ENCODE measurements at places on chromosomes 5 and 9. TPM values are rescaled to one million over a fixed set of nuclear protein-coding genes. Genes with fewer than 3 reads are reported as not detected.

The FYB1 gene
- polyA plus RNA-seq, result 4.2 TPM

The FAM13B gene
- 46.8 TPM for polyA plus RNA-seq

The LEAP2 gene
- 3.2 TPM for polyA plus RNA-seq

The GPR150 gene
- not detected for polyA plus RNA-seq

The DMRT3 gene
- not detected for polyA plus RNA-seq

The CDH12 gene
- 5.5 TPM for polyA plus RNA-seq

The SUSD3 gene
- polyA plus RNA-seq, result 12.1 TPM

The GDNF gene
- 0.17 TPM for polyA plus RNA-seq

The ST8SIA4 gene
- polyA plus RNA-seq, result 10.1 TPM

The CNTLN gene
- polyA plus RNA-seq, result 20.6 TPM

The ZBED3 gene
- 32.4 TPM for polyA plus RNA-seq

The SERF1B gene
- 70.5 TPM for polyA plus RNA-seq

The SPATA31A3 gene
- polyA plus RNA-seq, result not detected

The OTULINL gene
- 9.6 TPM for polyA plus RNA-seq

The KCNN2 gene
- 4.5 TPM for polyA plus RNA-seq

The NR2F1-AS1 gene
- 66.3 TPM for polyA plus RNA-seq

The GPX8 gene
- polyA plus RNA-seq, result 71.9 TPM

The MARCOL gene
- polyA plus RNA-seq, result 0.17 TPM

The SLC28A3 gene
- 0.23 TPM for polyA plus RNA-seq

The TAF1L gene
- polyA plus RNA-seq, result 0.08 TPM

The STXBP1 gene
- 40.7 TPM for polyA plus RNA-seq

The WNK2 gene
- polyA plus RNA-seq, result 7.4 TPM

The POLR3G gene
- polyA plus RNA-seq, result 3.5 TPM

The FUT7 gene
- polyA plus RNA-seq, result not detected

The CSF2 gene
- not detected for polyA plus RNA-seq

The LSM11 gene
- polyA plus RNA-seq, result 6.5 TPM

The CCL21 gene
- 198 TPM for polyA plus RNA-seq

The FBXL7 gene
- polyA plus RNA-seq, result 29.0 TPM

The C9orf153 gene
- polyA plus RNA-seq, result 0.57 TPM

The CAPSL gene
- polyA plus RNA-seq, result 2.7 TPM

The GRXCR2 gene
- not detected for polyA plus RNA-seq

The DIRAS2 gene
- 0.79 TPM for polyA plus RNA-seq

The CDX1 gene
- polyA plus RNA-seq, result 0.34 TPM

The KLF9 gene
- polyA plus RNA-seq, result 6.6 TPM

The RGS7BP gene
- 18.3 TPM for polyA plus RNA-seq

Data from left lung (tissue), 14 donors.